MCF 10A (cell line): ENCODE measurements at places on chromosomes 13 and 19. TPM values are rescaled to one million over a fixed set of nuclear protein-coding genes. Genes with fewer than 3 reads are reported as not detected.

The ADGRE3 gene
- not detected in 2 replicates for total RNA-seq

The FRY gene
- total RNA-seq: 8.9 and 9.1 TPM in 2 replicates

The GPR180 gene
- total RNA-seq: 4.8 and 4.9 TPM in 2 replicates

The ZNF729 gene
- not detected in 2 replicates for total RNA-seq

The BBC3 gene
- 16.2 and 19.6 TPM in 2 replicates for total RNA-seq

The GRK1 gene
- total RNA-seq: not detected in 2 replicates

The OR7D2 gene
- total RNA-seq: not detected in 2 replicates

The MIDN gene
- total RNA-seq: 73.6 and 96.9 TPM in 2 replicates

The KLK4 gene
- total RNA-seq: not detected in 2 replicates

The PEG3 gene
- total RNA-seq: not detected in 2 replicates

The SLC7A9 gene
- not detected in 2 replicates for total RNA-seq

The IFI30 gene
- total RNA-seq: 4.7 and 9.1 TPM in 2 replicates

The CKAP2 gene
- 37.9 and 50.7 TPM in 2 replicates for total RNA-seq

The ZNF726 gene
- 0.79 and 1.0 TPM in 2 replicates for total RNA-seq

The ZNF492 gene
- not detected in 2 replicates for total RNA-seq

The TNNT1 gene
- total RNA-seq: 32.3 and 46.8 TPM in 2 replicates

The SF3A2 gene
- total RNA-seq: 101 and 119 TPM in 2 replicates

The DIAPH3 gene
- total RNA-seq: 21.2 and 34.7 TPM in 2 replicates

The PGLYRP2 gene
- total RNA-seq: not detected in 2 replicates

The GNG8 gene
- total RNA-seq: not detected in 2 replicates

The SIGLEC5 gene
- not detected in 2 replicates for total RNA-seq

The SWSAP1 gene
- total RNA-seq: 1.0 and 1.4 TPM in 2 replicates
